ENCODE measurements at places on chromosomes 1 and 21. TPM values are rescaled to one million over a fixed set of nuclear protein-coding genes. Genes with fewer than 3 reads are reported as not detected.
A peak's percentile ranks its signal among the peaks of the same experiment; 100 is the strongest.

GRCh38 chr1:220769205-220769604 lies 17.5 kb upstream of the MTARC1 start:
- no peak for DNase-seq

PPFIA4 gene
- 2.5 TPM for total RNA-seq

KIF17 gene
- total RNA-seq: 0.86 TPM

DNA sequence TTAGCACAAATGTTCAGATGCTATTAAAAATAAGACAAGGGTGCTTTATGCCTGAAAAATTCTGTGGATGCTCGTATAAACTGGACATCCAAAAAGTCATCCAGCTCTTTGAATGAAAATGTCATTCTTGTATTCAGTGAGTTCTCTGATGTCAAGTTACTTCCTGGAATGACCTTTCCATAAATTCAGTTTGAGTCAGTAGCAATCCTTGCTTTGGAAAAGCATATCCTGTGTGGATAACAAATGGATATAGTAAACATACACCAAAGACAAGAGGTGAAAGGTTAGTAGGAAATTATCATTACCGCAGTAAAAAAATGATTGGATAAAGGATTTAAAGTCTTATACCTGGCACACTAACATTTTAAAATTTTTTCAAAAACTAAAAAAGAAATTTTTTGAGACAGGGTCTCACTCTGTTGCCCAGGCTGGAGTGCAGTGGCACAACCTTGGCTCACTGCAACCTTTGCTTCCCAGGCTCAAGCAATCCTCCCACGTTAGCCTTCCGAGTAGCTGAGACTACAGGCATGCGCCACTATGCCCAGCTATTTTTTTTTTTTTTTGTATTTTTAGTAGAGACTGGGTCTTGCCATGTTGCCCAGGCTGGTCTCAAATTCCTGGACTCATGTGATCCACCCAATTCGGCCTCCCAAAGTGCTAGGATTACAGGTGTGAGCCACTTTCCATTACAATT lies 10.8 kb upstream of the LAMC1 start:
- DNase-seq: no peak

GRCh38 chr21:29256126-29256910 lies 42.4 kb upstream of the BACH1 start:
- peak; percentile 64 for DNase-seq

DNA sequence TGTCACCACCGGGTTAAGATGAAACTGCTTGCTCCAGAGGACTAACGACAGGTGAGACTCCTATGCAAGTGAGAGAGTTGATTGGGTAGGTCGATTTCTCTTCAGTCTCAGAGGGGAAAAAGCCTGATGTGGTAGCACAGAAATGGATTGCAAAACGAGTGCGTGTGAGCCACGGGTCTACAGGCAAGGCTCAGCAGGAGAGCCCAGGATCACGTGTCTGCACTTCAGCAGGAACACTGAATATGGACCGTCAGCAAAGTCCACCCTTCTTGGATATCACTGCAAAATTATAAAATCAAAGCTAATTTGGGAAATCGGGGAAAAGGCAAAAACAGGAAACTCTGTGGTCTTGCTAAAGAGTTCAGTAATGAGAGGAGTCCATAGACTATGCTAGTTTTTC lies 107.7 kb upstream of the ZNF648 start:
- no peak for DNase-seq

GRCh38 chr1:51950701-51951100 lies 39.8 kb downstream of the RAB3B start:
- no peak for DNase-seq

- peak; percentile 91 for DNase-seq
Measured at GRCh38 chr1:164602480-164603093, 43.6 kb downstream of the PBX1 start.

GRCh38 chr1:226154593-226154992 lies 31.9 kb downstream of the ACBD3 start:
- DNase-seq: no peak

GRCh38 chr1:1355416-1355815 lies 2.9 kb downstream of the MXRA8 start:
- peak; percentile 25 for DNase-seq

S100A7 gene
- total RNA-seq: not detected

DNA sequence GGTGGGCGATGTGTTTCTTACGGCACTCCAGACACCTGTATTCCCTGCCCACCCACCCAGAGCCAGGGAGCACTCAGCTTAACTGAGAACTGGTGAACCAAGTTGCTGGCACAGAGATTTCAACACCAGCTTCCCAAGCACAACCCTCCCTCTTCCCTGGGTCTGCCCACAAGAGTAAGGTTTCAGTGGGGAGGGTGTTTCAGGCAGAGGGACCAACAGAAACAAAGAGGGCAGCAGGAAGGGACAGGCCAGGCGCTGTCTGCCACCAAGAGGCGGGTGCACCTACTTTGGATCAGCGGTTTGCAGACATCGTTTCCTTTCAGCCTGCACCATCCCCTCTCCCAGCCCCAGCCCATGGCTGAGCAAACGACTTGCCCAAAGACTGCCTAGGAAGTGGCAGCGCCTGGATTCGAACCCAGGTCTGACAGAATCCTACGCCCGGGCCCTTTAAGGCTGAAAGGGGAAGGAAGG lies 21.9 kb upstream of the ALDH4A1 start:
- DNase-seq: peak; percentile 65

- no peak for DNase-seq
Measured at GRCh38 chr1:198638894-198639635, at the start of gene PTPRC. PTPRC (plus strand) TSS chr1:198639040; CDS start chr1:198639269, 229 bp downstream.

PLA2G2F gene
- not detected for total RNA-seq

DNA sequence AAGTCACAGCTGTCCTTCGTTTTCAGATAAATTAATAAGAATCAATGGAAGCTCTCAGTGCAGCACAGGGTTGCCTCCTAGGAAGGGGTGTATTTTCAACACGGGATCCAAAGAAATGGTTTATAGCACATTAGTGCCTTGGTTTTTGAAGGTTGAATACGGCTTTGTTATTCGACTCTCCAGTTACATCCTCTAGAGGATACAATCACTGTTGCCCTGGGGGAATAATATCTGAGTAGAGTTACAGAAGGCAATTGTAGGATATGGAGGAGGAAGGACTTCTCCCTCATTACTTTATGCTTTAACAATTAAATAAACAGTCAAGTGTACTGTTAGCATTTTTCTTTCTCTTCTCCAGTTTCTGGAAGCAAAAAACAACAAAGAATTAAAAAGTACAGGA lies 14.3 kb upstream of the ZNF326 start:
- peak; percentile 76 for DNase-seq

GRCh38 chr1:32754317-32755097 lies 51.9 kb upstream of the SYNC start:
- DNase-seq: no peak

LINGO4 gene
- total RNA-seq: not detected

S100A5 gene
- total RNA-seq: not detected

Data from M059J (cell line).